ENCODE measurements at places on chromosomes 16 and 17.

GRCh38 chr16:64957246-64957645, 164.6 kb downstream of the CDH11 start:
- no peak for DNase-seq

DNA sequence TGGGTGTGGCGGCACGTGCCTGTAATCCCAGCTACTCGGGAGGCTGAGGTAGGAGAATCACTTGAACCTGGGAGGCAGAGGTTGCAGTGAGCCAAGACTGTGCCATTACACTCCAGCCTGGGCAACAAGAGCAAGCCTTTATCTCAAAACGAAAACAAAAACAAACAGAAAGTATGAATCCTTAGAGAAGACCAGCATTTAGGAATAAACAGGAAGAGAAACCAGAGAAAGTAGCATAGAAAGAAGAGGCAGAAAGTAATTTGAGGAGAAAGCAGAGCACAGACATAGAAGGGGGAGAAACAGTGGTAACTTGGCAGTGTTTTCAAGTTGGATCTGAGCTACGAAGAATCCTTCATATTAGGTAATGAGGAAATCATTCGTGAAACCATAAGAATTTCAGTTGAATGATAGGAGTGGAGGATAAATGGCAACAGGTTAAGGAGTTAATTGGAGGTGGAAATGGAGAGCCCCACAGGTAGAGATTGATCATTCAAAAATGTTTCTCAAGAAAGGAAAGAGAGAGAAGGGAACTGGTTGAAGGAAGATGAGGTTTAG, 9.7 kb upstream of the CCL2 start:
- no peak for DNase-seq

DNA sequence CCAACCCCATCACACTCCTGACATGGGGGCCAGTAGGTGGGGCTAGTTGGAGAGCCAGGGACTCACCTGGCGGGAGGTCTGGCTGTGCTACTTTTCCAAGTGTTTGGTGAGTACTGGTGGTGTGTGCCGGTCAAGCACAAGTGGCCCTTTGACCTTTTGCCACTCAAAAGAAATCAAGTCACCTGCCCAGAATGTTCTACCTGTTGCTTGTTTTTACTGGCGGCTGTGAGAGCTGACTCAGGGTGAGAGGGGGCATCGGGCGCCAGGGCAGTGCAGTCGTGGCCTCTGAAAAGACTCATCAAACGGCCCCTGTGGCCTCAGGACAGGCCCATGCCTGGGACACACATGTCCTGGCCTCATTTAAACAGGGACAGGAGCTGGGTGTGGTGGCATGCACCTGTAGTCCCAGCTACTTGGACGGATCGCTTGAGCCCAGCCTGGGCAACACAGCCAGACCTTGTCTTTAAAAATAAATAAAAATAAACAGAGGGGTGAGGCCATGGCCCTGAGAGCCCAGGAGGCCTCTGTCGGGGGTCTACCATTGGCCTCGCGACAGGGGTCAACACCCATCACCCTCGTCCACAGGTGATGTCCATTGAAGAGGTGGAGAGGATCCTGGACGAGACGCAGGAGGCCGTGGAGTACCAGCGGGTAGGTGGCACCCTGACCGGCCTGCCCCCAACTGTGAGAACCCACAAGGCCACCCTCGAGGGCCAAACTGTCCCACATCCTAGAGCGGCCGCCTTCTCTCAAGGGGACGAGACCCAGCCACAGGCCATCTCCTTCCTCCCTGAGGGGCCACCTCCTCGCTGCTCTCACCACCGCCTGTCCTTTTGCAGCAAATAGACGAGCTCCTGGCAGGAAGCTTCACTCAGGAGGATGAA, 5.0 kb downstream of the CHMP6 start:
- no peak for DNase-seq

DNA sequence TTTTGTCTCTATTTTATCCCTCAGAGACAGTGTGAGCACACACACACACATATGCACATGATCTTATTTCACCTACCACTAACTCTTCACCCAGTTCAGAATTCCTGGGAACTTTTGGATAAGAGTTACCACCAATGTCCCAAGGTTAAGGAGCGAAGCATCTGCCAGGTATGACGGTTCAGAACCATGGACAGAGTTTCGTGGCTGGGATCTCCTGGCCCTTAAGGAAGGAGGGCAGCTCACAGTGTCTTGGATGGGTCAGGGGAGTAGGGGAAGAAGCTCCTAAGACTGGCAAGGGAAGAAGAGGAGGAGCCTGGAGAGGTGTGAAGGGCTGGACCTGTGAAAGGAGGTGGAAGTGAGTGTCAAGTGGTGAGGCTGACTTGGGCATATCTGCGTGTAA, 23.0 kb upstream of the TMEM132E start:
- no peak for DNase-seq

DNA sequence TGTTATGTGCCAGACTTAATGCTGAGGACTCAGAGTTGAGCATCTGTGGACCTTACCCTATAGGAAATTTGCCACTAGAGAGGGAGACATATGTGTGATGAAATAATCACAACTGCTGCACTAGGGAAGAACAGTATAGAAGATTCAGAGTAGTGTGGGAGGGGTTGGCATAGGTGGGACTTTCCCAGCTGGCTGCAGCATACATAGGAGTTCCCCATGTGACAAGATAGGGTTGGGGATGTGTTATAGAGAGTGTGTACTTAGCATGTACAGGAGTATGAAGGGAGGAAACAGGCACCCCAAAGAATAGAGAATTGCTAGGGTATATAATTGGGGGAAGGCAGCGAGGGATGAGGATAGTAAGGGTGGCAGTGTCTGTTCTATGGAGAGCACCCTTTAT, 2.9 kb downstream of the NUP93 start:
- no peak for DNase-seq

GRCh38 chr17:79988185-79988971, 47.3 kb downstream of the TBC1D16 start:
- DNase-seq: peak; percentile 65

- no peak for DNase-seq
Observed at GRCh38 chr17:2053380-2054261, 1.3 kb upstream of the HIC1 start.

GRCh38 chr16:56812884-56813283, 52.1 kb upstream of the SLC12A3 start:
- DNase-seq: no peak

DNA sequence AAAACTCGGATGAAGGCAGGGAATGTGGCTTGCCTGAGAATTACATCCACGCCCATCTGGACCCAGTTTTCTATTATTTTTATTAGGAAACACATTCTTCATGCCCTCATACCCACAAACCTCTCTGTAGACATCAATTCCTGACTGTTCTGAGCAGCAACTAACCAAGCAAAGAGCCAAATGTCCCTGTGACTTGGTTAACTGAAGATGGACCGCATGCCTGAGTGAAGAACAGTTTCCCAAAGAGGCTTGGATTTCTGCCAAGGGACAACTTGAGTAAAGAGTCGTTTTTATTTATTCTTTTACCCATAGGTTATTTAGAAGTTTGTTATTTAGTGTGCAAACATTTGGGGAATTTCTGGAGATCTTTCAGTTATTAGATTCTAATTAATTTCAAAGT, 259.8 kb downstream of the GRIN2A start:
- no peak for DNase-seq

- DNase-seq: no peak
Observed at GRCh38 chr17:6496116-6496481, 51.8 kb downstream of the PIMREG start.

GRCh38 chr17:14205992-14206461, 30.6 kb downstream of the CDRT15 start:
- DNase-seq: no peak

All from amniotic stem cell (primary cell).